ENCODE measurements at places on chromosomes 6 and 20.

- no peak for DNase-seq
Observed at GRCh38 chr20:11344939-11345338, 572.8 kb upstream of the BTBD3 start.

DNA sequence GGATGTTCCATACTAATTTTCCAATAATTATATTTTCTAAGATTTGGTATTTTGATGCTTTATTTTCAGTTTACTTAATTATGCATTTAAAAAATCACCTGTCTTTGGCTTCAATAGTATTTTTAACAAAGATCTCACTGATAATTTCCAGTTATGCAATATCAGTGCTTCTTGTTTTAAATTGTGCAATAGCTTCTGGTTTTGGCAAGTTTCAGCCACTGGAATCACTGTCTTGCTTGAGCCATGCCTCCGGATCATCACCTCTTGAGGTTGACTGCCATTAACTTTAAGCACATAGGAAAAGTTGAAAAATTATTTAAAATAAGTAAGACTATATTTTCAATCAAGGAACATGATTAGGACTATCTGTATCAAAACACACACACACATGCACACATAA, 1242.1 kb downstream of the HACE1 start:
- no peak for DNase-seq

- peak; percentile 19 for DNase-seq
Observed at GRCh38 chr6:166587631-166588413, 1.3 kb upstream of the RAMACL start.

- peak; percentile 59 for DNase-seq
Observed at GRCh38 chr6:2793534-2794151, 28.4 kb downstream of the WRNIP1 start.

GRCh38 chr20:46305331-46305972, 2.8 kb downstream of the CDH22 start:
- DNase-seq = no peak

DNA sequence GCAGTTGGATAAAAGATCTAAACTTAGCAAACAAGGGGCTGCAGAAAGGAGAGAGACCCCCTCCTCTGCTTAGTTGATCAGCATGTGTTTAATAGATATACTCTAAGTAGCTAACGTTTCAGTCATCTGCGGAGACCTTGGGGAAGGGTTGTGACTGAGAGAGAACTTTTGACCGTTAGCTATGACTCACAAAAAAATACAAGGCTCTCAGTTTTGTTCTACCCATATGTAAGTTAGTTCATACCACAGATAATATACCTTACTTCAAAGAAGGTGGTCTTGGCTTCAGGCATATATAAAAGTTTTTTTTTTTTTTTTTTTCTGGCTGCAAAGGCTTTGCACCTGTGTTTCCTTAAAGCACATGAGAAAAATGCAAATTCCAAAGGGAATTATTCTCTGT, 258.9 kb downstream of the GJA1 start:
- no peak for DNase-seq

DNA sequence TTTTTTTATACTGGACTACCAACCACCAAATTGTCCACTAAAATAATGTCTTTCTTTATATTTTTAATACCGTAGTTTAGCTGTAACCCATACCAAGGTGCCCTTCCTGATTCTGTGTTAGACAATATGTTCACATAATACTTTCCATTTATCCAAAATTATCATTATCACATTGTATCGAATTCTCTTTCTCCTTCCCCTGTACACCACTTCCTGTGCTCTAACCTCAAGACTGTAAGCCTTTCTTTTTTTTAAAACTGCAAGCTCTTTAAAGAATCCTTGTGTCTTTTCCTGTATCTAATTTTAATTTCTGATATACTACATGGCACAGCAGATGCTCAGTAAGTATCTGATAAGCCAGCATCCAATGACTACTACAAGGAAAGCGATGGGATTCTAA, 917.5 kb downstream of the EYS start:
- no peak for DNase-seq

GRCh38 chr6:52286798-52287432, 2.4 kb upstream of the MCM3 start:
- peak; percentile 59 for DNase-seq

DNA sequence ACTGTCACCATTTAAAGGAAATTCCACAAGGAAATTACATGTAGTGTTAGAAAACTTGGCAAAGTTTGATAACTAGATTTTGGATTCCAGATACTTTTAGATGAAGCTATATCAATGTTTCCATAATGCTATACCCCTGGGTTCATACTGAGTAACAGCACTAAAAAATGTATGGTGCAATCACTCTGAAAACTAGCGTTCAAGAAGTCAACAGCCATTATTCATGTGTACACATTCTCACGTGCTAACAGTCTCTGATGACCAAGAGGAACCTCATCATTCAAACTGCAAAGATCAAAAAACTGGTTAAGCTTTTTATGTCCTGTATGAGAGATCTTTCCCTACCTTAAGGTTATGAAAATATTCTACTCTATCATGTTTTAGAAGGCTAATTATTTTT, 197.6 kb downstream of the GMDS start:
- DNase-seq = no peak

GRCh38 chr20:17771206-17772004, 71.6 kb downstream of the BANF2 start:
- DNase-seq = no peak

GRCh38 chr6:112007254-112007653, 46.6 kb upstream of the CCN6 start:
- no peak for DNase-seq

GRCh38 chr6:105869835-105870440, 216.2 kb upstream of the PRDM1 start:
- DNase-seq = no peak

- no peak for DNase-seq
Observed at GRCh38 chr6:7901780-7902179, 8.8 kb downstream of the TXNDC5 start.

GRCh38 chr6:715709-716491, 23.0 kb upstream of the EXOC2 start:
- DNase-seq = no peak

- DNase-seq = no peak
Observed at GRCh38 chr6:132481189-132481588, 31.7 kb downstream of the STX7 start.

DNA sequence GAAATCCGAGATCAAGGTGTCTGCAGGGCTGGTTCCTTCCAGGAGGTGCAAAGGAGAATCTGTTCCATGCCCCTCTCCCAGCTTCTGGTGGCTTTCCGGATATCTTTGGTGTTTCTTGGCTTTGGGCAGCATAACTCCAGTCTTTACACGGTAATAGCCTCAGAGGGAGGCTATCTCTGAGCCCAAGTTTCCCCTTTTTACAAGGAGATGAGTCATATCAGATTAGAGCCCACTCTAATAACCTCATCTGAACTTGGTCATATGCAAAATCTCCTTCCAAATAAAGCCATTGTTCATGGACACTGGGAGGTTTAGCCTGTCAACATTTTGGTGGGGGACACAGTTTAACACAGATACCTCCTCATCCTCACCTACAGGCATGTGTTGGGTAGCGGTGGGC, 213.7 kb downstream of the ATXN1 start:
- DNase-seq = no peak
